ENCODE measurements at places on chromosomes 3 and 15. TPM values are rescaled to one million over a fixed set of nuclear protein-coding genes. Genes with fewer than 3 reads are reported as not detected.

Gene TLE3
- 98.2 TPM for total RNA-seq

Gene ANKUB1
- total RNA-seq = not detected

Gene MOBP
- total RNA-seq = not detected

Gene ROPN1B
- total RNA-seq = not detected

Gene AMIGO3
- 0.51 TPM for total RNA-seq

Gene CNBP
- total RNA-seq = 330 TPM

Gene OXSR1
- 51.8 TPM for total RNA-seq

Gene TRIM42
- not detected for total RNA-seq

Gene KLF15
- not detected for total RNA-seq

Gene NANOGP8
- not detected for total RNA-seq

Gene SYNPR
- not detected for total RNA-seq

Gene CRTC3
- 105 TPM for total RNA-seq

Gene USP19
- 71.7 TPM for total RNA-seq

Gene BSN
- total RNA-seq = 0.12 TPM
